Foreskin fibroblast (primary cell): ENCODE measurements at places on chromosomes 2 and 18.

GRCh38 chr2:61520261-61520660 lies 17.9 kb downstream of the XPO1 start:
- DNase-seq = no peak

DNA sequence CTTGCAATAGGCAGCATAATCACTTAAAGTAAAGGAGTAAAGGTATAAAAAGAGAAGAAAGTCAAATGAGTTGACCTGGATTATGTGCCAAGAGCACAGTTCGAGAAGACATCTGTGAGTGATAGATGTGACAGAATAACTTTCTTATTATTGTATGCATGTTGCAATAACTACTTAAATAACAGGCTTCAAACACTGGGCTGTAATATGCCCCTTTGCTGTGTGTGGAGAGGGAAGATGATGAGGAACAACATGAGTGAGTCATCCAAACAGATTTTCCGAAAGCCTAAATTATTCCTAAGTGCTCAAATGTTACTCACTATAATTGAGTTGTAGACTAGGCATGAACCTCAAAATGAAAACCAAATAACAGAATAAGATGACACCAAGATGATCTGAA lies 328.1 kb downstream of the EXOC6B start:
- peak; percentile 2 for DNase-seq

- DNase-seq = peak; percentile 79
Measured at GRCh38 chr18:48621240-48621639, 82.4 kb downstream of the CTIF start.

DNA sequence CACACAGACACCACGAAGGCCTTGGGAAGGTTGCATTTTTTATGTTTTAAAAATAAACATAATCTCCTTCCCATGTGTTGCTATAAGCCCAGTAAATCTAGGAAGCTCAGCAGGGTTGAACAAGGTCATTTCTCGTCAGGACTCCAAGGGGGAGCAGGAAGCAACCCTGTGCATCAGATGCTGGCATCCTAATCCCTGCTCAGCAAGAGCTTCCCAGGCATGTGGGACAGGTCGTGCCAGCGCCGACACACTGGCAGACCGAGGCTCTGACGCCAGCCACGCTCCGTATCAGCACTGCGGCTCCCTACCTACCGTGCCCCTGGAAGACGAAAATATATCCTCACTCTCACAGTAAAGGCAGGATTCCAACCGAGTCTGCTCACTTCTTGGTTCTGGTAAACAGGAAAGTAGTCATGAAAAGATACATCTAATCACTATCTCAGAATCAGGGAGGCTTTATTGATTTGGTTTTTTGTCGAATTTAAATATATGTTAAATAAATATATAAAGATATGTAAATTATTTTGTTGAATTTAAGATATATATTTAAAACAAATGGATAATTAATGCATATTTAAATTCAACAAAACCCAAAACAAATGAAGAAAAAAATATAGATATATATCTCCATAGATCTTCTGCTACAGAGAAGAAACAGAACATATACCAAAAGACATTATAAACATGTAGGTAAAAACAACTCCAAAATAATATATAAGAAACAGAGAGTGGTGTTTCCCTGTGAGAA lies 61.4 kb downstream of the TXNL1 start:
- no peak for DNase-seq

DNA sequence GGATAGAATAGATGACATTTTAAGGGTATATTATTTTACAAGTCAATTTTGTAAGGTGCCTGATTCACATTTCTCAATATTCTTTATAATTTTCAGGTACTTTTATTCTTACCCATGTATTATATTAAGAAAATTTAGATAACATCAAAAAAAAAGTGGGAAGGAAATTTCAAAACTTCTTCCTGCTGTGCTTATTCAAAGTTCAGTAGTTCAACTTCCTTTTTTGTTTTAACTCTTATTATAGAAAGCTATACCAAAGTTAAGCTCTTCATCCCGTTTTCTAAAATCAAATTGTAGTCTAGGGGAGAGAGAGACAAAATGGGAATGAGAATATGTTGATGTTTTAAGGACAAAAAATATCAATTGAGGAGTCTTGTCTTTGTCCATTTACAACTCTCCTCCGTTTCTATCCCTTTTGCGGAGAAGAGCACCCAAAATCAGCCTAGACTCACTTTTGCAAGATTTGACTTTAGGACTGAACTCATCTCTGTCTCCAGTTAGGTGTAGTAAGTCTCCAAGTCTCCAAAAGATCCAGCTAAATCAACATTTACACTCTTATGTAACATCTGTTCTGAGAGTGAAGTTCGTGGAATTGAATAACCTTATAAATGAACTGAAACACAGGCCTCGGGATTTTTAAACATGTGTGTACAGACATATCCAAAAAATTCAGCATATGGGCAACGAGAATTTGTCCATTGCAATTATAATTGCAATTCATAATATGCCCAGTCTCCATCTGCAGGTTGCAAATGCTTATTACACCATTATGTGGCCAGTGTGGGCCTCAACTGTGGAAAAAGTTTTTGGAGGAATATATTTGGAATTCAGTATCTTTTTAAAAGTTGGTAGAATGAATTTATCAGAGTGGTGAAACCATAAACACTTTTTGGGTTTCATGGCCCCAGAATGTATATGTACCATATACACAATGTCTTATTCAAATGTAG lies 23.9 kb downstream of the FAM124B start:
- no peak for DNase-seq

DNA sequence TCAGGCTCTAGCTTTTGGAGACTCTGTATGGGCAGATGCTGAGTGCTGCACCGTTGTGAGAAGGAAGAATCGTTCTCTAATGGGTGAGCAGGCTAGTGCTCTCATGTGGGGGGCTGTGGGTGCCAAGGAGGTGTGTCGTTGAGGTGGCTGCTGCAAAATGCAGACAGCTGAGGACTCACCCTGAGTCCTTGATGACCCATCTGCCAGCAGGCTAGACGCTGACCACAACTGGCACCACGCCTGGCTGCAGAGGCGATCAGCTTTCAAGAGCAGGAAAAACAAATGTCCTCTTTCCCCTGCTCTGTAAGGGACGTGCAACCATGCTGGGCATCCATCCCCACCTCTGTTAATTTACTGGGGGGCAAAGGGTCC lies 48.2 kb downstream of the HAUS1 start:
- DNase-seq = peak; percentile 75

DNA sequence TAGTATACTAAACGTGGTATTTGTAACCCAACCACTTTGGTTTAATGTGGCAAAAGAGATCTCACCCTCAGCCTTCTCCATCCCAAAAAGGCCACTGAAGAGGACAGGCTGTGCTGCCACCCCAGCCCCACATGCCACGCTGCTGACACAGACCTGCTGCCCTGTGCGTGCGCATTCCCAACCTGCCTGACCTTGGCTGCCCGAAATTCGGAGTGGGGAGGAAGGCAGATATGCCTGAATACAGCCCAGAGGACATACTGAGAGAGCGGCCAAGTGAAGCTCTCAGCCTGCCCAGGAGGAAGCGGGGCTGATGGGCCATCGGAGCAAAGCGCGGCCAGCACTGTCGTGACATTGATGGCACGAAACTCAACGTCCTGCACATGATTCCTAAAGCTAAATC lies 70.0 kb downstream of the HDAC4 start:
- DNase-seq = no peak

GRCh38 chr2:174263997-174264396 lies 15.7 kb upstream of the OLA1 start:
- DNase-seq = peak; percentile 80

GRCh38 chr2:108612514-108613183 lies 78.4 kb downstream of the LIMS1 start:
- DNase-seq = no peak

DNA sequence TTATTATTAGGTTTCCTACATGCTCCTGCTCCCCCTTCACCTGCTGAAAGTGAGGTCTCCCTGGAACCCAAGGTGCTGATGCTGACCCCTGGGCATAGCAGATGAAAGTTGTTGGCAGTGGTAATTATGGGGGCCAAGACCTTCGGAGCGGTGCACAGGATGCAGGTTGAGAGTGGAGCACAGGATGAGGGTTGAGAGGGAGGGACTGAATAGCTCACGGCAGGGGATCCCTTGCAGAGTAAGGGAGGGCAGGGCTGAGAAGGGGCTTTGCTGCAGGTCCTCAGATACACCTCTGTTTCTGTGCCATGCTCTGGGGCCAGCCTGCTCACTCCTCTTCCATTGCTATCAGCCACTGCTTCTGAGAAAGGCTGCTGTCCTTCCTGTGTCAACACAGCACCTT lies 163.3 kb downstream of the FHOD3 start:
- DNase-seq = no peak

DNA sequence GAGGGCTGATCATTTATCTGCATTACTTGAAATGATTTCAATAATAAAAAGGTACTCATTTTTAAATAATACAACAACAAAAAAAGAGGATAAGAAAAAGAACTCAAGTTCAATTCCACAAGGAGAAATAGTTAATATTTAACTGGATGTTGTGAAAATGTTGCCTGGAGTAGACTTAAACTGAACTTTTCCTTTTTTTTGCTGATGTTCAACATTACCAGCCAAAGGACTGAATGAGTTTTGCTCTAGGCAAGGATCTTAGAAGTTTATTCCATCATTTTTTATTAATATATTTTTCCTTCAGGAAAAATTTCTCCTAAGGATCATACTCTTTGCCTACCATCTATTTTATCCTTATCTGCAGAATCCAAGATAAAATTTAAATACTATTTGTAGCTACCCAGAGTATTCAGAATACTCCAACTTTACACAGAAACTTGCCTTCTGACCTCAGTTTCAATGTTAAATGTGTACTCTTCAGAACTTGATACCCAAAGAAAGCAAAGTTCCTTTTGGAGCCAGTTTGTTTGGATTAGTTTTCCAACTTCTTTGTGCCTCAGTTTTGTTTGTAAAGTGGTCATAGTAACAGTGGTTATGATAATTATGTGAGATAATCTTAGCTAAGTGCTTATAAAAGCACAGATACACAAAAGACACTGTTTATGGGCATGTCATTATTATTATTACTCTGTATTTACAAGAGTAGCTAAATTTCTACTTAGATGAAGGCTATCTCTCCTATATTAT lies 12.8 kb downstream of the CKAP2L start:
- no peak for DNase-seq

DNA sequence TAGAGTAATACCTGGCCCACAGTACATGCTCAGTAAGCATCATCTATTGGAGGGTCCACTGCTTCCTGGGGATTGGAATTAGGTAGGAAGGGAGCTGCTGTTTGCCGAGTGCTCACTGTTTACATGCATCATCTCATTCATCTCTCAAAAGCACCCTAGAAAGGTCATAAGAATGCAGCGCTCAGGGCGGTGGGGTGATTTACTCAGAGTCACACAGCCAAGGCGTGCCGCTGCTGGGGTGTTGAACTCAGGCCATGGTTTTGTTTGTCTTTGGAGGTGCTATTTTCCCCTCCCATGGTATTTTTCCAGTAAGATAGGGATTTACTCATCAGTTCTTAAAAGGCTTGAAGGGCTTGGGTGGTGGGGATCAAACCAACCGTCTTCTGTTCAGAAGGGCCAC lies 227.5 kb downstream of the LDLRAD4 start:
- no peak for DNase-seq

- DNase-seq = peak; percentile 60
Measured at GRCh38 chr18:9619990-9620389, 5.6 kb upstream of the PPP4R1 start.

GRCh38 chr2:232611559-232612218 lies 21.7 kb upstream of the EFHD1 start:
- peak; percentile 67 for DNase-seq

DNA sequence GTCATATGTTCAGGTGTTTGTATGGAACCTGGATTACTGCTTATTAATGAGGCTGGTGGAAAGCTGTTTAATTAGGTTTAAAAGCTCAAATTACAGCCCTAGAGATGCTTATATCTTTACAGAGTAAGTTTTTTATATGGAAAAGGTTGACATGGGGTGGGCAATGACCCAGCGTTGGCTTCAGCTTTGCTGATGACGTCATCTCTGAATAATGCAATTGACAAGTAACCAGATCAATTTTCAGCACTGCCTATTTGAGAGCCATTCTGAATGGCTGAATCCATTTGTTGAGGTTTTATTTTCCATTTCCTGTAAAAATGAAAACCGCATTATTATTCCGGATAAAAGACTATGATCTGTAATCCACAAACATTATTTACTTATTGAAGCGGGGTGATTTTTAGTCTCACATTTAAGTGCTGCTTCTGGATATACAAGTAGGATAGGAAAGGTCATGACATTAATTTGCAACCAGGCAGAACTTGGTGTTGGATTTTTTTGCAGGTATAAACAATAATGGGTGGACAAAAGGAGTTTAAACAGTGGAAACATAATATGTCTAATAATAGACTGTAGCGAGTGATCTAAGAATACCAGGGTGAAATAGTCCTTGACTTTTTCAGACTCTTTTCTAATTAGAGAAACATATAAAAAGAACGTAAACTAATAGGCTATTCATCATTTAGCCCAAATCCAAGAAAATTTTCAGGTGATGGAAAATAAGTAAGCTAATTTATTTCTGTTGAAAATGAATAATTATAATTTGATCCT lies 2.7 kb downstream of the PPP1R1C start:
- DNase-seq = peak; percentile 7

DNA sequence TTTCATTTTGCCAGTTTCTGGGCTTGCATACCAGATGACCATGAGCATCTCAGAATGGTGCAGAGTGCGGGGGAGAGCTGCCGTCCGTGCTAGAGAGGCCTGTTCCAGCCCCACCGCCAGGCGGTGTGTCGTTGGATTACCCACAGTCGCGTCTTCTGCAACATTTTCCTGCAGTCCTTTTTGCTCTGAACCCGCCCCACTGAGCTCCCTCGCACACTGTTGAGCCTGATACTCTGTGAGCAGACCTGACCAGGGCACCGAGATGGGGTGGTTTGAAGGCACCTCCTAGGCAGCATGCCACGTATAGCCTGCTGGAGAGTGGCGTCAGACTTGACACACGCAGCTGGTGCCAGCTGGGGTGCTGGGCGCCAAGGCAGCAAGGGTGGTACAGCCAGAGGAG lies 18.1 kb downstream of the PPP1R7 start:
- no peak for DNase-seq

DNA sequence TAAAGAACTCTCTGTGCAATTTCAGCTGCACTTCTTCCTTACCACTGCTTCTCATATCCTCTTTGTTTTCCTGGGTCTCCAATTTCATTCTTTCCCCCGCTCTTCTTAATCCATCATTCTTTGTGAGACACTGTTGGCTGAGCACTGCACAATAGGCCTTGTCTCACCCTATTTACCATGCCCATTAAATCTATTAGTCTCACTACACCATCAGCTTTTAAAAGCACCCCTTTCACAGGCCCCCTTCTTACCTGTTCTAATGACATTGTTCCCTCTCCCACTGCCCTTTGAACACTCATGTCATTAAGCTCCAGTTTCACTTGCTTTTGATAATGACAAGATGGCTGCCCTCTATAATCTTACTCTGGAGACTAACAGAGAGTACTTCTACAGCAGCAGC lies 404.1 kb upstream of the ACVR2A start:
- no peak for DNase-seq
